ENCODE measurements at places on chromosomes 3 and 15.
A peak's percentile ranks its signal among the peaks of the same experiment; 100 is the strongest.

- no peak for DNase-seq
Measured at GRCh38 chr3:14798231-14798630, 20.5 kb upstream of the FGD5 start.

DNA sequence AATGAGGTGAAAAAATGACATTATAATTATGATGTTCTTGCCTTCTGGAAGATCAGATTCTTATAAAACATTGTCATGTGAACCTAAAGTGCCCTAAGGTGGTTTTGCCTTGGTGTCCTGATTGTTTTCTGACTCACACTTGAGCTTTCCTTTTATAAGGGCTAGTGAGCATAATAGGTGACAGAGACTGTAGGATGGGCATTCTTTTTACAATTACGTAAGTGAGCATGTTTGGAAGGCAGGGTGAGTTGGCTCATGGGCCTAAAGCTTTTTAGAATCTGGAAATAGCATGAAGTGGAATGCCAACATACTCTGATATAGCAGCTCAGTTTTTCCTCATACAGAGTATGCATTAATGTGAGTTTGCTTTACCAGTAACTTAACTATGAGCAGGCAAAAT lies 41.2 kb downstream of the CRYBG3 start:
- DNase-seq, result no peak

DNA sequence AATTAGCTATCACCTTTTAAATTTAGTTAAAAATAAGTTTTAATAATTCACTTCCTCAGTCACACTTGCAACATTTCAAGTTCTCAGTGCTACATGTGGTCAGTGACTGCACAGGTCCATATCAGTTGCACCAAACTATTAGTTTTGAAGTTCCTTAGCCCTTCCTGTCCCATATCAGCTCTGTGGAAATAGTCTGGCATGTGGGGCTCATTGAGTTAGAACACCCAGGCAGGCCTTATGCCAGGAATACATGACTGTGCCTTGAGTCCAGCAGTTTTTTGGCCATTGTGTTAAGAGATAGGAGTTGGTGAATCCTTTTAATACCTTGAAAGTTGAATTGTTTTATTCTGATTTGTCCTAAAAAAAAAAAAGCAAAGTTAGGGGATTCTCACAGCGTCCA lies 153.7 kb upstream of the BFSP2 start:
- no peak for DNase-seq

DNA sequence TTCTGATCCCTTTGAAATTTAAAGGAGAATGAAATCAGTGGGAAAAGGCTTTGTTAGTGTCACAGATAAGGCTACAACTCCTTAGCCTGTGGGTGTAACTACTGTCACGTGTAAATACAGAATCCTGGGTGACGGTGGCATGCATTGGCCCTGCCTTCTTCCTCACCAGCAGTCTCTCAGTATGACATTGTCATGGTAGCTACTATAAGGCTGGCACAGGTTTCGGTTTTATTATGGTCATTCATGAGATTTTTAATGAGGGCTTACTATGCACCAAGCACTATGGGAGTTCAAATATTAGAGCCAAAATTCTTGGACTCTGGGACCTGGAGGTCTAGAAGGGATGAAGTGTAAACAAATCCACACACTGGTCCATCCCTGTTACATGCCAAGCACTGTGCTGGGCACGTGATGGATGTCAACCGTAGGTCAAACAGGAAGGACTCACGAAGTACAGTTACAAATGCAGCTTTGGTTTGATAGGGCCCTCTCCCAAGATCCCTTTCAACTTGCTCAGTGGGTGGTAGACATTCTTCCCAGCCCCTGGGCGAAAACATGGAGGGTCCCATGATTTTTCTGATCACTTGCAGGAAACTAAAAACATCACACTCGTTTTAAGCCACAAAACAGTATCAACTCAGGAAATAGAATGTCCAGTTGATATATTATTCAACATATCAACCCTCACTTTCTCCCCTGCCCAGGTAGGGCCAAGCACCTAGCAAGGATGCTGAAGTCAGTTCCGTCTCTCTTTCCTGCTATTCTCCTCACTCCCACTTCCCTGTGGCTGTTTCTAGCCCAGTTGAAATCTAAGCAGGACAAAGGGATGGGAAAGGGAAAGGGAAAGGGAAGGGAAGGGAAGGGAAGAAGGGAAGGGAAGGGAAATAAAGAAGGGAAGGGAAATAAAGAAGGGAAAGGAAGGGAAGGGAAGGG lies 25.3 kb downstream of the BFSP2 start:
- no peak for DNase-seq

DNA sequence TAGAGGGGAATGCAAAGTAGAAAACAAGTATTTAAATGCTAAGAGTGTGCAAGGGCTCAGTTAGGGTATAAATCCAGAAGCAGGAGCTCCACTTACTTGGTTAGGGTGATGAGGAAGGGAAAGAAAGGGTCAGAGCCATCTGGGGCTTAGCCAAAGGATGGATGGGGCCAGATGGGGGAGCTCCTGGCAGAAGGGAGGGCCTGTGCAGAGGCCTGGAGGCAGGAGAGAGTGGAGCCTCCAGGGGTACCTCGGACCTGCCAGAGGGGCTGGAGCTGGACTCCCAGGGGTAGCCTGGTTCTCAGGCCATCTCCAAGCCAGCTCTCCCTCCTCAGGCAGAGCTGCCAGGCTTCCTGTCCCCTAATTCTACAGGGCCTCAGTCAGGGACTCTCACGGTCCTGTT lies 506.3 kb downstream of the SHQ1 start:
- DNase-seq, result no peak

- no peak for DNase-seq
Measured at GRCh38 chr15:27057904-27058645, 87.1 kb downstream of the GABRG3 start.

- DNase-seq, result peak; percentile 6
Measured at GRCh38 chr15:43440721-43441281, 52.2 kb downstream of the TP53BP1 start.

- DNase-seq, result no peak
Measured at GRCh38 chr15:51625236-51625635, 2.7 kb upstream of the DMXL2 start.

GRCh38 chr15:62592920-62593319 lies 427.8 kb upstream of the C2CD4B start:
- DNase-seq, result no peak

DNA sequence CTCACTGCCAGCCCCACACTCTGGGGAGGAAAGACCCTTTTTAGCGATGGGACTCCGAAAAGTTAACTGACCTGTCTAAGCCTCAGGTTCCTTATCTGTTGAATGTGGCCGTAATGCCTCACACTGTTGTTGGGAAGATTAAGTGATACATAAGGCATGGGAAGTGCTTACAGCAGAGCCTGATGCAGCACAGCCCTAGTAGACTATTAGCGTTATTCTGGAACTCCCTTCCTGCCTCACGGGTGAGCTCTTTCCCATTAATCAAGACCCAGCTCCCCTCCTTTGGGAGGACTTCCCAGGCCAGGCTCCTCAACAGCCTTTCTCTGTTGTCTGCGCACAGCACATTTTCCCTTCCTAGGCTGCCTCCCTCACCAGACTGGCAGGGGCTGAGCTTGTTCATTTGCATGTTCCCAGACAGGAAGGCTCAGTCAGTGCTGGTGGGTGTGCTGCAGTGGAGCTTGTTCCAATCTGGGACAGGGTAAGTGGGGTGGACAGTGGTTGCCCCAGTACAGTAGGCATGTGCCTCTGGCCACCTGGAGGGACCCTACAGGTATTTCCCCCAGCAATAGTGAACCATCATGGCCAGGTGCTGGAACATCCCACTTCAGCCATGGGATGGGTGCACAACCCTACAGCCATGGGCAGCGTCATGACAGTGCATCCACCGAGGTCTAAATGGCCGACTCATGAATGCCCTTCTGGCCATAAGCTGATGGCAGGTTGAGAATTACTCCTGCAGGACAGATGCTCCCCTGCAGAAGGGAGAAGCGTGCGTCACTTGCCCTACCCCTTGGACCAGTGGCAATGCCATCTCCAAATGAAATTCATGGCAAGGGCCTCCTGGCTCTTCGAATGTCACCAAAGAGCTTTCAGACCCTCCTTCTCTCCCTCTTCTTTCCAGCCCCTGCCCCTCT lies 5.8 kb upstream of the PSTPIP1 start:
- DNase-seq, result no peak

GRCh38 chr3:42691816-42692666 lies 6.7 kb downstream of the KLHL40 start:
- no peak for DNase-seq
